ENCODE measurements at places on chromosomes 3 and 15. TPM values are rescaled to one million over a fixed set of nuclear protein-coding genes. Genes with fewer than 3 reads are reported as not detected.

DNA sequence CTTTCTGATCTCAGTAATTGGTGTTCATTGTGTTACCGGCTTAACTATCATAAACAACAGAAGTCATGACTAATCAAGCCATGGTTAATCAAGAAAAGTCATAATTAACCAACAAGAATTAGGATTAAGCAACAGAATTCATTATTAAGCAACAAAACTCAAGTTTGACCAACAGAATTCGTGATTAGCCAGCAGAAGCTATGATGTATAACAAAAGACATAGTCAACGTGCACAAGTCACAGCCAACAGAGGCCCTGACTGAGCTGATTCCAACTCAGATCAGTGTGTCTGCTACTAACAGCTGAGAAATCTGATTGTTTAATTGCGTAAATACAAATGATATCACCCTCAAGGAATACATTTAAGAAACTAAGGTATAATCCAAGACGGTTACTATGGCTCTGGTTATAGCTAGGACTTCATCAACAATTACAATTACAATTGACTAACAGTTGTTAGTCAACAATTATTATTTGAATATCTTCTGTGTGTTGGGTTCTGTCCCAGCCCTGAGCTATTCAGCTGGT, 67.7 kb downstream of the RARB start:
- no peaks in the 10 kb centered on the region for H3K4me1 ChIP-seq
- no peaks in the 10 kb centered on the region for H3K27me3 ChIP-seq
- no peak for DNase-seq
- no peak overlapping the region for H3K4me3 ChIP-seq
- H3K36me3 ChIP-seq, result no peaks in the 10 kb centered on the region
- no peak overlapping the region for H3K27ac ChIP-seq

GRCh38 chr3:42683875-42684598, 1.3 kb upstream of the KLHL40 start:
- no peaks in the 10 kb centered on the region for H3K36me3 ChIP-seq
- no peaks in the 10 kb centered on the region for H3K4me1 ChIP-seq
- peak; percentile 36 for DNase-seq

DNA sequence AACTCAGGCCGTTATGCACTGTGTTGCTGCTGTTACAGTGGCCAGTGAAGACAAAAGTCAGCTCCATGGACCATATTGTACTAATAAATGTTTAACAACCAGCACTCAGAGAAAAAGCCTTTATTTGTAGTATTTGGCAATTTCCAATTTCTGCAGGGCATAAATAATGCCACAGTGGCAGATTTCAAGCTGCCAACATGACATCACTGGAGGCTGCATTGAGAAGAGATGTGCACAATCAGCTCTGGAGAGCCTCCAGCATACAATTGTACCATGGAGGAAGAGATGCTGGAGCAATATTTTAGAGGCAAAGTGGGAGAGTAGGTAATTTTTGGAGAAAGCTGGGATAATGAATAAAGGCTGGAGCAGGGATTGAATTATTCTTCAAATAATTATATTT, 9.7 kb upstream of the ALCAM start:
- H3K27me3 ChIP-seq, result no peaks in the 10 kb centered on the region
- no peak overlapping the region for H3K4me3 ChIP-seq
- no peaks in the 10 kb centered on the region for H3K36me3 ChIP-seq
- H3K4me1 ChIP-seq, result no peaks in the 10 kb centered on the region

GRCh38 chr3:156535162-156535627, 19.7 kb downstream of the SSR3 start:
- H3K27me3 ChIP-seq, result no peaks in the 10 kb centered on the region
- H3K4me3 ChIP-seq, result no peak overlapping the region
- no peak overlapping the region for H3K27ac ChIP-seq
- DNase-seq, result no peak

DNA sequence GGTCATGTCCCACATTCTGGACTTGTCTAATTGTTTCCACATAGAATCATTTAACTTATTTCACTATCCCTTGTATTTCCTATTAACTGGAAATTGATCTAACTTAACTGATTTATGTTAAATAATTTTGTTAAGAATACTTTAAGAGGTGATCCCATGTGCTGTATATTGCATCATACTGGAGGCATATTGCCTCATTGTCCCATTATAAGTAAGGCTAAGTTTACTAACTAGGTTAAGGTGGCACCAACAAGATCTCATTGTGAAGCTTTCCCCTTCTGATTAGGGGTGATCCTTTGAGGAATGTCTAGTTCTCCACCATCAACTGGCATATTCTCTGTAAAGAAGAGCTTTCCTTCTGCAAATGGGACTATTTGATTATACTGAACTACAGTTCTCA, 24.4 kb downstream of the MAP1A start:
- no peaks in the 10 kb centered on the region for H3K36me3 ChIP-seq
- no peaks in the 10 kb centered on the region for H3K27me3 ChIP-seq
- no peak overlapping the region for H3K27ac ChIP-seq
- no peak overlapping the region for H3K4me3 ChIP-seq
- DNase-seq, result no peak
- no peaks in the 10 kb centered on the region for H3K4me1 ChIP-seq

- no peak overlapping the region for H3K4me3 ChIP-seq
- DNase-seq, result no peak
- no peak overlapping the region for H3K27ac ChIP-seq
- H3K4me1 ChIP-seq, result no peaks in the 10 kb centered on the region
- no peaks in the 10 kb centered on the region for H3K27me3 ChIP-seq
Observed at GRCh38 chr3:181362378-181362777, 349.3 kb upstream of the SOX2 start.

DNA sequence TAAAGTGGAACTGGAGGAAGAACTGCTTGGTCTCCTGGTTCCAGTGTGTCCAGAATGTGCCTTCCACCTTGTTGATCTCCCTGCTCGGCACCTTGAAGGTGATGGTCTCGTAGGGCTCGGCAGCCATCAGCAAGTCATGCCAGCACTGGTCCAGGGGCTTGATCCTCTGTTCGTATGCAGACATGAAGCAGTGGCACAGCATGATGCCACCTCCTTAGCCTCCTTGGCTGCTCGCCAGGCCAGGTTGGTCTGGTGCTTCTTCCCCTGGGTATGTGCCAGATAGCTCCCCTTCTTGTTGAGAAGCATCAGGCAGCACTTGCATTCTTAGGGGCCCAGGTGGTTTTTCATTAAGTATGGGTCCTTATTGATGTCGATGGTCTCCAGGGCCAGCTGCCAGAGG, 17.8 kb upstream of the TXNRD3 start:
- no peak overlapping the region for H3K27ac ChIP-seq
- H3K36me3 ChIP-seq, result no peaks in the 10 kb centered on the region
- DNase-seq, result no peak
- H3K27me3 ChIP-seq, result peaks cover 5% of the 10 kb centered on the region

DNA sequence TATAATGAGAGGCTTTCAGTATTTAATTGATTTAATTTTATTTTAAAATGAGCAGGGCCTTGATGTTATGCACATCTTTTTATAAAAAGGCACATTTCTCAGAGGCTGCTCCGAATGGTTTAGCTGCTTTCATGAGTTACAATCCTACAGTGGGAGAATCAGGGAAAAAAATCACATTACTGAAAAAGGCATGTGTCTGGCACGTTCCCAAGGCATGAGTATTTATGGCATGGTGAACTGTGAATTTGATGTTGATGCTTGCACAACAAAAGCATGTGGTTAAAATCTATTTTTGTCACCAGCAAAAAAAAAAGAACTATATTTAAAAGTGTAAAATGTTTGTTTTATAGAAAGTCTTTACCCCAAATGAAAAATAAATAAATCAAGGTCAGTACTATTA, 485.2 kb upstream of the ROBO2 start:
- no peaks in the 10 kb centered on the region for H3K4me1 ChIP-seq
- DNase-seq, result no peak
- no peaks in the 10 kb centered on the region for H3K36me3 ChIP-seq

- H3K36me3 ChIP-seq, result no peaks in the 10 kb centered on the region
- no peaks in the 10 kb centered on the region for H3K27me3 ChIP-seq
- no peak overlapping the region for H3K27ac ChIP-seq
- H3K4me1 ChIP-seq, result no peaks in the 10 kb centered on the region
- no peak overlapping the region for H3K4me3 ChIP-seq
Observed at GRCh38 chr3:107315141-107315540, 62.1 kb upstream of the CCDC54 start.

DNA sequence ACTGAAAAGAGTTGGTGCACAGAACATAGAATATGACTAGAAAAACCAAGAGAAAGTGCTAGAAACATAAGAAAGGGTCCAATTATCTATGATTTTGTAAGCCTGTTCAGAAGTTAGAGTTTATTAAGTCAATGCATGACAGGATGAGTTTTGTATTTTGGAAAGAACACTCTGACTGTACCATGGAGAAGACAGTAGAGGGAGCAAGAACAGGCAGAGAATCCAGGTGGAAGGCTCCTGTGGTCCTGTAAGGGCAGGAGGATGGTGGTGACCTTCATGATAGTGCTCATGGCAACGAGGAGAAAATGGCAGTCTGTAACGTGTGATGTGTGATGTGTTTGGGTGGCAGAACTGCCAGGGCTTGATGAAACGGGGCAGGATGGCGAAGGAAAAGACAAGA, 249.1 kb downstream of the CTNNB1 start:
- H3K27me3 ChIP-seq, result no peaks in the 10 kb centered on the region
- no peak for DNase-seq
- no peak overlapping the region for H3K4me3 ChIP-seq
- no peak overlapping the region for H3K27ac ChIP-seq

DNA sequence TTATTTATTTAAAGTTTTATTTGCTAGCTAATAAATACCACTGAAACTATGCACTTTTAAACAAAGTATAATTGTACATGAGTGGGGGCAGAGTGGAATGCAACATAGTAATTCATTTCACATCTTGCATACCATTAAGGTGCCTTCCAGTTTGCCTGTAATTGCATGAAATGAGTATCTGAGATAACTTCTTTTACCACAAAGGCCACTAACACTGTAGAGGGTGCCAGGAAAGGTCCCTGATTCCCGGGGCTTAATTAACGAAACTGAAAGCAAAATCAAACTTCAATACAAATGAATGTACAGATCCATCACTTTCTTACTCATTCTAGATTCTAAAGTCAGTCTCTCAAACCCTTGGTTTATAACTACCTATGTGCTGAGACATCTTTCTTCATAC, 2.1 kb downstream of the CD47 start:
- peaks cover 19% of the 10 kb centered on the region for H3K4me1 ChIP-seq
- no peaks in the 10 kb centered on the region for H3K36me3 ChIP-seq
- no peaks in the 10 kb centered on the region for H3K27me3 ChIP-seq
- H3K4me3 ChIP-seq, result peak overlapping the region; percentile 92
- H3K27ac ChIP-seq, result peak overlapping the region; percentile 88

GRCh38 chr15:86647810-86648440, 568.3 kb downstream of the AGBL1 start:
- DNase-seq, result no peak
- H3K4me3 ChIP-seq, result no peak overlapping the region
- no peaks in the 10 kb centered on the region for H3K27me3 ChIP-seq

- H3K4me3 ChIP-seq, result peak within 1 kb of the TSS; percentile 55
- no peak within 1 kb of the TSS for H3K27ac ChIP-seq
- H3K36me3 ChIP-seq, result no peaks in the 10 kb centered on the region
- H3K27me3 ChIP-seq, result no peaks in the 10 kb centered on the region
- H3K4me1 ChIP-seq, result no peaks in the 10 kb centered on the region
Observed at GRCh38 chr3:46693038-46693891, at the start of gene ALS2CL. Gene ALS2CL (minus strand): TSS chr3:46693679. CDS start chr3:46689440, 4,239 bp downstream.

GRCh38 chr3:126612479-126613205, 42.3 kb downstream of the TXNRD3 start:
- no peak overlapping the region for H3K27ac ChIP-seq
- H3K27me3 ChIP-seq, result no peaks in the 10 kb centered on the region
- no peak overlapping the region for H3K4me3 ChIP-seq
- no peak for DNase-seq

DNA sequence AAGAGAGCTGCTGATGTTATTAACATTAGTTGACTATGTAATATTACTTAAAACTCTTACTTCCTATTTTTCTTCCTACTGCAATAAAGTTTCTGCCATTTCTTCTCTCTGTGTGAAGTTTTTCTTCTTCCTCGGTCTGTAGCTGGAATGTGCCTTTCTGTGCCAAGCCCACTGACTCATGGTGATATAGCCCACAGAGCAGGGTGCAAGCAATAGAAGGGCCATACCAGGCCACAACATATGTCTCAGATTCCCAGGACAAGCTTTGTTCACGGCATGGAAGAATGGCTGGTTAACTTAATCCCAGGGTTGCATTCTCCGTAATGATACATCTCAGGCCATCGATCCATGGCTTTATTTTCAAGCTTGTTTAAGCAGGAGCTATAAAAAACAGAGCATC, 815.3 kb downstream of the TUSC7 start:
- no peaks in the 10 kb centered on the region for H3K36me3 ChIP-seq
- no peaks in the 10 kb centered on the region for H3K27me3 ChIP-seq
- H3K4me3 ChIP-seq, result no peak overlapping the region
- no peak overlapping the region for H3K27ac ChIP-seq
- no peak for DNase-seq
- H3K4me1 ChIP-seq, result no peaks in the 10 kb centered on the region

- H3K36me3 ChIP-seq, result no peaks in the 10 kb centered on the region
- H3K27ac ChIP-seq, result no peak overlapping the region
- no peak overlapping the region for H3K4me3 ChIP-seq
- no peak for DNase-seq
Observed at GRCh38 chr15:57870667-57871066, 164.2 kb downstream of the POLR2M start.

DNA sequence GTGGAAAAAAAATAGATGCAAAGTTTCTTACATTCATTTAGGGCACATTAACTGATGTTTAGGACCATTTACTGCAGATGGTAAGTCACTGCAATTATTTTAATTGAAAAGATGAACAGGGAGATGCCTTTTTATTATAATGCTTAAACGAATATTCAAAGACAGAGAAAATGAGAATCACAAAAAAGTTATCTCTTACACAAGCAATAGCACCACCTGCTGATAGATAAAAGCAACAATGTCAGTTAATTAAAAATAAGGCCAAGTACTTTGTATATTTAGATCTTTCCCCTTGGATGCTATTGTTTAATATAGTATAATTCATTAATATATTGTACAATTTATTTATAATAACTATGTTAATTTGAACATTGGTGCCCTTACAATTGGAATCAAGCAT, 55.9 kb downstream of the IFT80 start:
- H3K27me3 ChIP-seq, result no peaks in the 10 kb centered on the region
- no peaks in the 10 kb centered on the region for H3K4me1 ChIP-seq

DNA sequence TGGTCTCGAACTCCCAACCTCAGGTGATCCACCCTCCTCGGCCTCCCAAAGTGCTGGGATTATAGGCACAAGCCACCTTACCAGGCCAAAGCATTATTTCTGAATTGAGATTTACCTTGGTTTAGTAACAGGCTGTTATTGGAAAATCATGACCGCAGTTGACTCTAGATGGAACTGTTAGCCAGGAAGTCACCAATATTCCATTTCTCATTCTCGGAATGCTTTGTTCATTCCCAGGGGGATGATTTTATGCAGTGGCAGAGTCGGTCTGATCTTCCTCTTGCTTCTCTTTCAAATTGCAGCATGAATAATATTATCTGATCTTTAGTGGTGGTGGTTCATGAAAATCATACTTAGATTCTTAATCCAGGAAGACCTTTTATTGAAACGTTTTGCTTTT, 195.5 kb upstream of the MBNL1 start:
- no peaks in the 10 kb centered on the region for H3K4me1 ChIP-seq
- no peak overlapping the region for H3K4me3 ChIP-seq
- DNase-seq, result no peak
- H3K27me3 ChIP-seq, result no peaks in the 10 kb centered on the region

GRCh38 chr15:31223478-31224350, 102.9 kb upstream of the KLF13 start:
- H3K27me3 ChIP-seq, result no peaks in the 10 kb centered on the region
- DNase-seq, result no peak
- peak overlapping the region; percentile 30 for H3K4me3 ChIP-seq

The SERINC4 gene
- total RNA-seq, result not detected

The IFT122 gene
- 52.4 TPM for total RNA-seq

The P3H2 gene
- total RNA-seq, result 82.2 TPM

The RBMS3 gene
- 1.1 TPM for total RNA-seq

The SLC9C1 gene
- not detected for total RNA-seq

The LRRIQ4 gene
- not detected for total RNA-seq

The SERPINI2 gene
- total RNA-seq, result not detected

The AHSG gene
- total RNA-seq, result 0.85 TPM

The ZPLD1 gene
- total RNA-seq, result not detected

The SKOR1 gene
- 0.21 TPM for total RNA-seq

The RETNLB gene
- not detected for total RNA-seq

Data from Panc1 (cell line).